ENCODE measurements at places on chromosomes 16 and 17. TPM values are rescaled to one million over a fixed set of nuclear protein-coding genes. Genes with fewer than 3 reads are reported as not detected.

The ATAD5 gene
- 0.77 TPM for polyA plus RNA-seq

The SPNS2 gene
- not detected for polyA plus RNA-seq

The TEX14 gene
- 0.01 TPM for polyA plus RNA-seq

The ZNF205 gene
- polyA plus RNA-seq: 9.0 TPM

The MLST8 gene
- 40.0 TPM for polyA plus RNA-seq

GRCh38 chr17:41367426-41368075, 2.1 kb downstream of the KRT33B start:
- peak; percentile 49 for DNase-seq

GRCh38 chr17:58702708-58703107, 10.3 kb downstream of the RAD51C start:
- no peak for DNase-seq

GRCh38 chr17:76671912-76672262, 28.3 kb upstream of the ST6GALNAC1 start:
- DNase-seq: no peak

DNA sequence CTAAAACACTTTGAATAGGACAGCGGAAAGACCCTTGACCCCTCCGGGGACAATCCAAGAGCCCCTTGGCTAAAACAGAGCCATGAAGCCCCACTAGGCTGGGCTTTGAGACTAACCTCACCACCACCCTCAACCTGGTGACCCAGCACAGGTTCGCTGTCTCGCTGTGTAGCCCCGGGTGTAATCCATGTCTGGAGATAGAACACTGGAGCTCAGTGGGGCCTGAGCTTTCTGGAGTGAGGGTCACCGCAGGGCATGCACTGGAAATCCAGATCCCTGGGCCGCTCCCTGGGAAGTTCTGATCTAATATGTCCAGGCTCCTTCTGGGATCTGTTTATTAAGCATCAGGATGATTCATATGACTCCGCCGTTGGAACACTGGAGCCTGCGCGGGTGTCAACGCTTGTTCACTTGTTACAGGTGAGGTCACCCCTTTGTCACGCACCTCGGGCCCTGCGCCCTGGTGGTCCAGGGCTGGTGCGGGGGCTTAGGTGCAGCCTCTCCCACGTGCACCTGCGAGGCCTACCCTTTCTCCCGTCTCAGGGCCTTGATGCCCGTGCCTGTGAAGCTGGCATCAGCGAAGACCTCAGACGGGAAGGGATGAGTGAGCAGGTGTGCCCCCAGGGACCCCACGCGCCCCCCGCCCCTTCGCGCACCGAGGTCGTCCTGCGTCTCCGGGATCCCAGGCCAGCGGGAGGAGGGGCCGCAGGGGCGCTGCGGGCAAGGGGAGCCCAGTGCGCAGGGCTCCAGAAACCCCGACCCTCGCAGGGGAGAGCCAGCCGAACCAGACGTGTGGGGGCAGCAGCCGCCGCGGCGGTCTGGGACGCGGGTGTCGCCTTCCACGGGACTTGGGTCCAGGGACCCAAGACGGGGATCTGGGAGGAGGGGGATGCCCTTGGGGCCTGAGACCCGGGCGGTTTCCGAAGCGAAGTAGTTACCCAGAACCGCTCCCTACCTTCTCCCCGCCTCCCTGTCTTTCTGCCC, 224.1 kb upstream of the FOXF1 start:
- no peak for DNase-seq

- no peak for DNase-seq
Observed at GRCh38 chr17:44351961-44352827, 7.1 kb downstream of the GRN start.

DNA sequence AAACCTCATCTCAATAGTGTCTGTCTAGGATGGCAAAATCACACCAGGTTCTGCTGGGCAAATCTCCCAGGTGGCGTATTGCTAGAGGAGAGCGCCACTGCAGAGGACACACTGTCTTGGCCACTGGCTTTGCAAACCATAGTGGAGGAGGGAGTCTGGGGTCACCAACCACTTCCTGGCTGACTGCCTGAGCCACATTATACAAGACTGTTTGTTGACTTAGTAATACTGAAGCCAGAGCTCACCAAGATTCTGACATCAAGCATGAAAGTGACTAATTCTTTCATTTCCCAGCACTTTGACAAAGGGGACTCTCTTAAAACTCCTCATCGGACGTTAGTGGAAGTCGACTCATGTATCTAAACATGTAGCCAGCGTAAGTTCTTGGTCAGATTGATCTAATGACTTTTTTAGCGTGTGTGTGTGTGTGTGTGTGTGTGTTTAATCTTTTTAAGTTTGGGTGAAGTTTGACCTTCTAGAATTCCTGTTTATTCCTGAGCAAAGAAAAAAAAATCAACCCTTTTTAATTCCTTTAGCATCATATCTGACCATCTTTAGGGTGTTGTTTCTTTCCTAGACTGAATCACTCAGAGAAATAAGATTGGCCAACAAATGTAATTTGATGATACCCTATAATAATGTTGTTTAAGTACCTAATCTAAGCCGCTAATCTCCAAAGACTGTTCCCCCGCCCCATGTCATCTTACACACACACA, 13.7 kb downstream of the PITPNC1 start:
- DNase-seq: peak; percentile 90

- no peak for DNase-seq
Observed at GRCh38 chr17:63437287-63438091, 8.6 kb downstream of the CYB561 start.

DNA sequence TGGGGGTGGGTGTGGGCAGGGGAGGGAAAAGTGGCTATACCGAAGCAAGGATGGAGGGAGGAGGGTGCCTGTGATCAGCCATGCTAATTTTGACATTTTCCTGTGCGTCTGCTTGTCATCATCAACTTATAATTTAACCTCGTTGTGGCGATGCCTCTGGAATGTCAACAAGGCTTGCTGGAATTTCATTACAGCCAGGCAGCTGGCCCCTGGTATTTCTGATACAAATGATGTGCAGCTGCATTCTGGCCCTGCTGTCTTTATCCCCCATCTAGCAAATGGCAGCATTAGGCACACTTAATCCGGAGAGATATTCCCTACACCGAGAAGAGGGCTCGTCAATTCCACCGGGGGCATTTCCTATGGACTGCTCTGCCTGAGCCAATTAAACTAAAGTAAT, 278.3 kb upstream of the CCL2 start:
- no peak for DNase-seq

DNA sequence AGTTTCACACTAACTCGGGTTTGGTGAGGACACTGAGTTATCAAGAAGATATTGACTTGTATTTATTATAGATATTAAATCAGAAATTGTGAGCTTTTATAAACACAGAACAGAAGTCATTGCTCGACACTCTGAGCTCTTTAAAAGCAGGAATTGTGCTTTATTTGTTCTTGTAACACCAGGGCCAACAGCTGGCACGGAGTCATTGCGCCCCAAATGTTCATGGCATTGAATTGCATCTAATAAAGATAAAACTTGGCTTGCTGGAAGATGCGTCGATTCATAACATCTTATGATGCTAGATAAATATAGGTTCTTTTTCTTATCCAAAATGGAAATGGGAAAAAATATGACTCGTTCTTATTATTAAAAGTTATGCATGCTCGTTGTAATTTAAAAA, 11.8 kb upstream of the MLYCD start:
- no peak for DNase-seq

DNA sequence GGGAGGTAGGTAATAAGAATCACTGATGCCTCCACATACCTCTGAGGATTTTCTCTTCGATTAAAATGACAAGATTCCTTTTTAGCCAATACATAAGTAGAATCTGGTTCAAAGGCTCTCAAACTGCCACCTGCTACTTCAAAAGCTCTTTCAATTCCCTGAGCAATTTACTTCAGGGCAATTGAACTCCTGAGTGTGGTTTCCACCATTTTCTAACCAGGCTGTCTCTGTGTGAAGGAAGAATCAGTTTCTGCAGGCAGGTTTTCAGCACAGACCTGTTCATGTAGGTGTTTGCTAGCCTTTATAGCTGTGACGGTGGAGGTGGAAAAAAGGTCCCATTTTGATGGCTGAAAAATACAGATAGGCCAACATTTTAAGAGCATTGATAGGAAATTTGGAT, 18.2 kb upstream of the HS3ST3B1 start:
- no peak for DNase-seq

DNA sequence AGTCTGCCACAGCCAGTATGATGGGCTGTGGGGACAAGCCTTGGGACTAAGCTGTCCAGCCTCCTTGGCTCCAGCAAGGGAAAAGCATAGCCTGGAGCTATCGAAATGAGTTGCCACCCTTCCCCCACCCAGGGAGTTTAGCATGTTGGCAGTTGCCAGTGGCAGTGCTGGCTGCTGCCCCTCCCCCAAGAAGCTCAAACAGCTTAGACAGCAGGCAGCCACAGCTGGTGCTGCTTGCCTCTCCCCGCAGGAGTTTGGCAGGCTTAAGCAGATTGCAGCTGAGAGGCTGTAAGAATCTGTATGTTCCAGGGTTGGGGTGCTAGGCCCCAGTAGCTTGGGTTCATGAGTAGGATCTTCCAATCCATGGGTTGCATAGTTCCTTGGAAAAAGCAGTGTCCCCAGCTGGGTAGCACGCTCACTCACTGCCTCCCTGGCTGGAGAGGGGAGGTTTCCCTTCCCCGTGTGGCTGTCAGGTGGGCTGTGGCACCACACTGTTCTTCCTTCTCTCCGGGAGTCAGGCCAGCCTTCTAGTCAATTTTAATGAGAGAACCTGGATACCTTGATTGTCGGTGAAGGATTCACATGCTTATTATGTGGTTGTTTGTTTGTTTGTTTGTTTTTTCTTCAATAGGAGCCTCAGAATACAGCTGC, 506.1 kb downstream of the CDH11 start:
- DNase-seq: no peak

DNA sequence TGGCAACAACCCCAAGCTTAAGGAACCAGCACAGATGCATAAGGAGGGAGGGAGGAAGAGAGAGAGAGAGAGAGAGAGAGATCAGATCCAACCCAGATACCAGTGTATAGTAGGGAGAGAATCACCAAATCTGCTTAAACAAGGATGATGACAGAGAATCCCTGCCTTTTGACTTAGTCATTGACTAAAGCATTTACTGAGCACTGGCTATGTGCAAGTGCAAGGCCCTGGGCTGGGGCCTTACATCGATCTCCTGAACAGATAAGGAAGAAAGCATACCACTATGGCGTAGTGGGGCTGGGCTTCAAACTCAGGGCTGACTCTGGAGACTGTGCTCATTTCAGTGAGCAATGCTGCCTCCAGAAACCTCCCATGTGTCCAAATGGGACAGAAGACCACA, 15.8 kb downstream of the TSNAXIP1 start:
- DNase-seq: no peak

GRCh38 chr17:73657473-73658116, 13.3 kb upstream of the SDK2 start:
- DNase-seq: no peak

- DNase-seq: no peak
Observed at GRCh38 chr16:11603331-11603750, 16.6 kb upstream of the LITAF start.

- no peak for DNase-seq
Observed at GRCh38 chr16:117379-118365, 20.8 kb downstream of the NPRL3 start.

DNA sequence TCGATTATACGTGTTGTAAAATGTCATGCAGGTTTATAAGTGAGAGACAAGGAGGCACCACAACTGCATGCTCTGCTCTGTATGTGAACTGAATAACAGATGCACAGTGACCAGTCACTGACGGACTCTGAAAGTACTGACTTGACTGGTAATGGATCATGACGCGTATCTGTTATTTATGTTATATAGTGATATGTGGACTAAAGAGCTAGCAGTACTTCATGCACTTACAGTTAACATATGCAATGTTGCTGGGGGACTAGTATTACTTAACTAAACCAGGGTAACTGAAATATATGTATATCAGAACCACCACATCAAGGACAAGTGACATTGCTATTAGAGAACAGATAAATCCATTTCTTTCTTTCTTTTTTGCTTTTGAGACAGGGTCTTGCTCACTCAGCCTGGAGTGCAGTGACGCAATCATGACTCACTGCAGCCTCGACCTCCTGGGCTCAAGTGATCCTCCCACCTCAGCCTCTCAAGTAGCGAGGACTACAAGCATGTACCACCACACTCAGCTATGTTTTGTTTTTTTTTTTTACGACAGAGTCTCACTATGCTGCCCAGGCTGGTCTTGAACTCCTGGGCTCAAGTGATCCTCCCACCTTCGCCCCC, 17.2 kb downstream of the COIL start:
- DNase-seq: no peak

DNA sequence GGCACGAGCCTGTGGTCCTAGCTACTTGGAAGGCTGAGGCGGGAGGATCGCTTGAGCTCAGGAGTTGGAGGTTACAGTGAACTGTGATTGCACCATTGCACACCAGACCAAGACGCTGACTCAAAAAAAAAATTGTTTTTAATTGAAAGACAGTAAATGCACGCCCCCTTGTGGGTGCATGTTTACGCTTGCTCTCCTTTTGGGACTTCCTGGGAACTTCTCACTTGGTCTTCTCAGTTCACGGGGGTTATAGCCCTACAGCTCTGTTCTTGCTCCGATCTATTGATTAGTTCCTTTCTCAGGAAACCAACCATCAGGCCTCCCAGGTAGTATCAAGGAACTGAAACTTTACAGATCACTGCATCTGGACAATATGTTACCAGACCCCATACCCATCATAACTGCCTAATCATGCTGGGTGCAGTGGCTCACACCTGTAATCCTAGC, 14.2 kb upstream of the RIPOR1 start:
- DNase-seq: peak; percentile 24

- no peak for DNase-seq
Observed at GRCh38 chr17:53032861-53033271, 789.9 kb upstream of the KIF2B start.

DNA sequence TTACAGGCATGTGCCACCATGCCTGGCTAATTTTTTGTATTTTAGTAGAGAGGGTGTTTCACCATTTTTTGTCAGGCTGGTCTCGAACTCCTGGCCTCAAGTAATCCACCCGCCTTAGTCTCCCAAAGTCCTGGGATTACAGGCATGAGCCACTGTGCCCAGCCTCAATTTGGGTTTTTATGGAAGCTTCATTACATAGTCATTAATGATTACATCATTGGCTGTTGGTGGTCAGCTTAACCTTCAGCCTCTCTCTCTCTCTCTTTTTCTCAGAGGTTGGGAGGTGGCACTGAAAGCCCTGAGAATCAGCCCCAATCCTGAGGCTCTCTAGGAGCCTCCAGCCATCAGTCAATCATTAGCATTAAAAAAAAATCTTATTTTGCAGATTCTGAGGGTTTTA, 45.3 kb downstream of the C17orf58 start:
- DNase-seq: no peak

GRCh38 chr16:53415504-53415903, 18.8 kb upstream of the RBL2 start:
- no peak for DNase-seq

DNA sequence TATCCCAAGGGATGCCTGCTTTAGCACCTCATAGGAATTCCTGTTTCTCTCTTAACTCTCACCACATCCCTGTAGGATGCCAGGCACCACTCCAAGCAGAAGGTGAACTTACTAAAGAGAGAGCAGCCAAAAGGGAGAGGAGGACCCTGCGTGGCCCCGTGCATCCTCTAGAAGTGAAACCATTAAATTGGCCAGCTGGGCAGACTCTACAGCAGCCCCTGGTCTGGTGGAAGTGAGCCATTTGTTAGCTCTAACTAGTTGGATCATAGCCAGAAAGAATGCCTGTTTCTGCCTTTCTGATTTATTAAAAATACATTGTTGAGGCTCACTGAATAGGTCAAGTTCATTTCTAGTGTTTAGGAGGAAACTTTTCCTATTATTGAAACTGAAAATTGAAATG, 22.3 kb downstream of the TMEM11 start:
- no peak for DNase-seq
